ENCODE measurements at places on chromosomes 5 and 9.

GRCh38 chr5:40813698-40814281, 15.6 kb upstream of the PRKAA1 start:
- peak; percentile 34 for DNase-seq

GRCh38 chr5:132095077-132095410, 21.5 kb downstream of the CSF2 start:
- DNase-seq = no peak

DNA sequence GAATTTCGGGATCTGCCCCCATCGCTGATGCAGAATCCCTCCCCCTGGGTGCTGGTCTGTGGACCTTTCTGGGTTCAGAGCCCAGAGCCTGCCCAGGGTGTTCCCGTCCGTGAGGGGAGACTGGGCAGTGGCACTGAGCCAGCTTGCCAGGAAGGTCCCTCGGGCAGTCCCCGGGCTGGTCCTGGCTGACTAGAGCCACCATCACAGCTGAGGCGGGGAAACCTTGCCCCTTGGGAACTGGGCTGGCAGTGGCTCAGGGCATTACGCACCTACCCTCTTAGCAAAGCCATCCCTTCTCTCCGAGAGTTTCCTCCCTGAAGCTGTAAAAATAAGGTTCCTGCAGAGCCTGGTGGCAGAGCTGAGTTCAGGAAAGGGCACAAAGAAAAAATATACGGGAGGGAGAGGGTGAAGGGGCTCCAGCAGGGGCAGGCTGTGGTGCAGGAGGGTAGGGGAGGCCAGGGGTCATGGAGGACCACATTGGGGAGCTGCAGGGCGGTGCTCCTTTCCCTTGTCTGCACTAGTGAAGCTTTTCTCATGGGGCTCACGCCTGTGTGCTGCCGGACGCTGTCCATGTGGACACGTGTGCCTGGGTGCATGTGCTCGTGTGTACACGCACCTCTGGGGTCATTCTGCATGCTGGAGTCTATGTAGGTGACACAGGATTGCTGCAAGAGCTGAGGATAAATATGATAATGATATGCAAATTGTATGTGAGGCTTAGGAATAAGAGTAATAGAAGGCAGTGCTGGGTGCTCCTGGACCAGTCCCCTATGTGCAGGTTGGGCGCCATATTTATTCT, 118.9 kb downstream of the LHX2 start:
- no peak for DNase-seq

DNA sequence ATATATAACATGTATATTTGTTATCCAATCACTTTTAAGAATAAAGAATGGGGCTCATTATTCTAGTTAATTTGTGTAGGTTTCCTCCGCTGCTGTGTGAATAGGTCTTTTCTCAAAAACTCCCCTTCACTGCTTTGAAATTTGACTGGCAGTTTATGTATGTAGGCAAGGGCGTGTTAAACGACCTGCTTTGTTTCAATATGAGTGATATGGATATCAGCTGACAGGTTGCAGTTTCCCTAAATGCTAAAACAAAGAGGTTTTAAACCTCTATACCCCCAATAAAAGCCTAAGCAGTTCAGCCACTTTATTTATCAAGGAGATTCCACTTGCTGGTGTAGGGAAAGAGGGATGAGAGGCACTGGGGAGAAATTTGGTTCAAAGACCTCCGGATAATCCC, 159.6 kb downstream of the TMEM167A start:
- DNase-seq = no peak

- DNase-seq = no peak
Measured at GRCh38 chr9:529731-530130, 311.8 kb upstream of the DMRT1 start.

GRCh38 chr9:708551-709432, 132.7 kb upstream of the DMRT1 start:
- no peak for DNase-seq

DNA sequence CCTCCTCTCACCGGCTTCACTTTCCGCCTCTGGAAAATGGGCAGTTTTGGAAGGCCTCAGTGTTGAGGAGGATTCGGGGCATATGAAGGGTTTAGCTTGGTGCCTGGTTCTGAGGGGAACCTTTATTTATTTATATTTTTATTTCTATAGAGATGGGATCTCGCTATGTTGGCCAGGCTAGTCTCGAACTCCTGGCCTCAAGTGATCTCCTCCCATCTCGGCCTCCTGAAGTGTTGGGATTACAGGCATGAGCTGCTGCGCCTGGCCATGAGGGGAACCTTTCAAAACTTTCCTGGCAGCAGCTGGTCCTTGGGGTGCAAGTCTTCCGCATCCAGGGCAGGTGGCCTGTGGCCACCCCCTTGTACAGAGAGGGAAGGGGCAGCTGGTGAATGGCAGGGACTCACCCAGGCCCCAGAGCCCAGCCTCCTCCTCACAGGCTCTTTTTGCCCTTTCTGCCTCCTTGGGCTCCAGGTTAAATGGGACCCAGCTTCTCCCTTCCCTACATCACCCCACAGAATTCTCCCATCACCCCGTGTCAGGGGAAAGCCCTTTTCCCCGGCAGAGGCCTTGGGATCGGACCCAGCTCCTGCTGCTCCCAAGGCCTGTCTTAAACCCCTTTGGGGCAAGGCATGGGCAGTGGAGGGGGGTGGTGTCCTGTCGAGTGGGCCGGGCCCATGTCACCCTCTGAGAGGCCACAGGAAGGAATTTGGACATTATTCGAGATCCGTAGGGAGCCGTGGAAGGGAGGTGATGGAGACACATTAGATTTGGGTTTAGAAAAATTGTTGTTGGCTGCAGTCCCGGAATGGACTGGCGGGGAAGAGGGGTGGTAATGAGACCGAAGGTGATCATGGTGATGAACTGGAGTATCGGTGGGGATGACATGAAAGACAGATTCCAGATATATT, 5.9 kb downstream of the NCS1 start:
- no peak for DNase-seq

DNA sequence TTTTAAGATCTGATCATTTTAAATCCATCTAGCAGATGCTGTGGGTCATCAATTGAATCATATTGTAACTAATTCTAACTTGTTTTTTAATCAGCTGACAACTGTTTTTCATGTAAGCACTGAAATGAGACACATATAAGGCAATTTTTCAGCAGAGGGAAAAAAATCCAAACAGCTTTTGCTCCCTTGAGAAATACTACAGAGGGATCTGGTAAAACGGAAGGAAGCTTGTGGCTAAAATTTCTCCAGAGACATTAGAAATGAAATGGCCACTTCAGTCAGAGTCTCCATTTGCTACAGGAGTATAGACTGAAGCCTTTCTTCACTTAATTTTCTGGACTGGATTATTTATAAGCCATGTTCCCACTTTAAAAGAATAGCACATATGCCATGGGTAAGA, 385.9 kb downstream of the MAN2A1 start:
- DNase-seq = no peak

GRCh38 chr9:134066913-134067851, 644 bp downstream of the BRD3 start:
- peak; percentile 52 for DNase-seq

GRCh38 chr9:117644932-117645636, 59.1 kb upstream of the TLR4 start:
- no peak for DNase-seq

- no peak for DNase-seq
Measured at GRCh38 chr5:121719255-121719654, 132.4 kb upstream of the FTMT start.

All from activated naive CD4-positive, alpha-beta T cell treated with Interleukin-2 at 50 U/mL for 16 hours (primary cell).